Mesenchymal stem cell (in vitro differentiated cells and primary cell): ENCODE measurements at places on chromosomes 16 and 17.

- DNase-seq, result peak; percentile 86
Measured at GRCh38 chr17:78391843-78392242, 13.4 kb downstream of the PGS1 start.

DNA sequence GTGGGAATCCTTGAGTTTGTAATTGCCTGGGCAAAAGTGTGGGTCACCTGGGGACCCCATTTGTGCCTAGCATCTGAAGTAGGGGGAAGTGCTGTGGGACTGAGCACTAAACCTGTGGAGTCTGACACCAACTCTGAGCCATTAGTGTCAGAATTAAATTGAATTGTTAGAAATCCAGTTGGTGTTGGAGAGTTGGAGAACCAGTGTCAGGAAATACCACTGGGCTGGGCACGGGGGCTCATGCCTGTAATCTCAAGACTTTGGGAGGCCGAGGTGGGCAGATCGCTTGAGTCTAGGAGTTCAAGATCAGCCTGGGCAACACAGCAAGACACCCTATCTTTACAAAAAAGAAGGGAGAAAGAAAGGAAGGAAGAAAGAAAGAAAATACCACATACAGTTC is 67.5 kb upstream of the BRD7 start:
- DNase-seq, result no peak

DNA sequence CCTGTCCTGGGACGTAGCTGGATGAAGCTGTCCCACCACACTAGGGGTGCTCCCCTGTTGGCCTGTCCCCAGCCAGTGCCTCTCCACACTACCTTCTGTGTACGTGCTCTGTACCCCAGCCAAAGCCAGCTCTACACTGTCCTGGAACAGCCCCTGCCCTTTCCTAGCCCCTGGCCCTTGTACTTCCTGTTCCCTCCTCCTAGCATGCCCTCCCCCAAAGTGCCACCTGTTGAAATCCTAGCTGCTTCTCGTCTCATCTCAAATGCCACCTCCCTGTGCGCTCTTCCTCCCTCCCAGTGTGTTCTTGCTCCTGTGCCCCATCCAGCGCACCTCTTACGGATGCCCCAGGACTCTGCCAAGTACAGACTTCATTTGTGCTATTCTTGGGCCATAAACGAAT is 33.5 kb downstream of the IRX3 start:
- no peak for DNase-seq

DNA sequence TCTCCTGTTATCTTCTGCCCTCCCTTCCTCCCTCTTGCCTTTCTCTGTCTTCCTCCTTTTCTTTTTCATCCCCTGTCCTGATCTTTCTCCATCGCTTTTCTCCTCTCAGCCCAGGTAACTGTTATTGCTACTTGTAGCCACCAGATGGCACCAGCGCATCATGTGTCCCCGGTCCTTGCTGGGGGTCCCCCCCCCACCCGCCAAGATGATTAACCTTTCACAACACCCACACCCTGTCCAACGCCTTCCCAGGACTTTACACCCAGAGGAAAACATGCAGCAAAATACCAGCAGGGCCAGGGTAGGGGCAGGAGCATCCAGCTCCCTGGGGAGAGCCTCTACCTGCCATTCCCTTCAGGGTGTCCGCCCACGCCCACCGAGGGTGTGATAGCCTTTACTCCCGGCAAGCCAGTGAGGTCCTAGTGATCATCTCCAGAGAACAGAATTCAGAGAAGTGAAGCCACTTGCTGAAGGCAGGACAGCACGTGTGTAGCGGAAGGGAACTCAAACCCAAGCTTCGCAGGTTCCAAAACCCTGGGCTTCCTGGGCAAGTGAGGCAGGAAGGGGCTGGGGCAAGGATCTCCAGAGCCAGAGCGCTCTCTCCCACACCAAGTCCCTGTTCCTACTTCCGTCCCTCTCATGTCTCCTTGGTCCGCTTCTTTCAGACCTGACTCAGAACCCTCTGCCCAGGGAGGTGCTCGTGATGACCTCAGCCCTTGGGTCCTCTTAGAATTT is 13.4 kb upstream of the TAC4 start:
- DNase-seq, result peak; percentile 31

DNA sequence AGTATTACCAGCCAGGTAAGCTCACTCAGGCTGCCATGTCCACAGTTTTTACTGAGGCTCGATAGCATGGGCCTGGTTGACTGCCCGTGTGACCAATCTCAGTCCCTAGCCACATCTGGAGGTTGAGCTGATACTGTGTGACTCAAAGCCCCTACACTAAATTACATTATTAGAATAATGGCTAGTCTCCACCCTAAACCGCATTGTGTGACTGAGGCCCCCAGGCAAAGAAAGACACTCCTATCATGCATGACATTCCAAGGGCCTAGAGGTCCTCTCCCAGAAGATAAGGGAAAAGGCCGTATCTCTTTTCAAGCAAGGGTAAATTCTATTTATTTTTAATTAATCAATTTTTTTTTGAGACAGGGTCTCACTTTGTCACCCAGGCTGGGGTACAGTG is 505.3 kb downstream of the HAPSTR1 start:
- DNase-seq, result no peak
